ENCODE measurements at places on chromosomes 4 and X.

GRCh38 chr4:1082215-1083182 lies 30.9 kb downstream of the RNF212 start:
- DNase-seq, result no peak

DNA sequence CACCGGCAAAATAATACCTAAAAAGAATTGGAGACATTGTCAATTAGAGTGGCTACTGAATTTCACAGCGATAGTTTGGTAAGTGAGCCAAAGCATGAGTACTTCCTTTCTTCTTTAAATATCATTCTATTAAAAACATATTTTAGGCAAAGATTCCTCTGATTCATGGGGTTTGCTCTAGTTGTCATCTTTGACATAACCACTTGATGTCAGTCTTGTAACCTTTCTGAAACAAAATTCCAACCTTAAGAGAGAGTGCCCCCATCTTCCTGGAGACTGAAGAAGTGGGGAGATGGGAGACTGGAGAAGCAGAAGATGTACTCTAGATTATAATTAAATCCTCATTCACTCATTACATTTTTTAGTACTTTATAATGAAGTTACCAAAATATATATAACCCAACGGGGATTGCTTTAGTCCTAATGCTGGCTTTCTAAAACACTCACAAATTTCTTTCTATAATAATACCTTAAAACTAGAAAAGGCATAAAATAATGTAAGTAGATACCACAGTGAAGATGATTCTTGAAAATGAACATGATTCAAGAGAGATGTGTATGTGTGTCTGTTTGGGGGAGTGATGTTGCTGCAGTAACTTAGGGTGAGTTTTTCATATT lies 96.4 kb downstream of the EMCN start:
- no peak for DNase-seq

DNA sequence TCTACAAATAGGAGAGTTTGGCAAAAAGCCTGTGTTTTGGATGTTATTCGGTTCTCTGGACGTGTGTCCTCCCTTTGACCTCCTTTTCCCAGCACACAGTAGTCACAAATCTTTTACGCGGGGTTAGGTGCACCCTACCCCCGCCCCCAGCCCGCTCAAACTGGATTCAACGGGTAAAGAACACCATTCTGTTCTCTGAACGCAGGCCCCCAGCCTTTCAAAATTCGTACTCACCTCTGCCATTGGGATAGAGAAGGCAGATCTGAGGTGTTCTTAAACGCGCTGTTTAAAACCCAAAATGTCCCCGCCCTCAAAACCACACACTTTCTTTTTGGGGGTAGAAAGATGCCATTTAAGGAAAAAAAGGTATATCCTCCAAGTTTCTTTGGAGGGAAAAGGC lies 2.7 kb downstream of the LEF1 start:
- DNase-seq, result peak; percentile 58

DNA sequence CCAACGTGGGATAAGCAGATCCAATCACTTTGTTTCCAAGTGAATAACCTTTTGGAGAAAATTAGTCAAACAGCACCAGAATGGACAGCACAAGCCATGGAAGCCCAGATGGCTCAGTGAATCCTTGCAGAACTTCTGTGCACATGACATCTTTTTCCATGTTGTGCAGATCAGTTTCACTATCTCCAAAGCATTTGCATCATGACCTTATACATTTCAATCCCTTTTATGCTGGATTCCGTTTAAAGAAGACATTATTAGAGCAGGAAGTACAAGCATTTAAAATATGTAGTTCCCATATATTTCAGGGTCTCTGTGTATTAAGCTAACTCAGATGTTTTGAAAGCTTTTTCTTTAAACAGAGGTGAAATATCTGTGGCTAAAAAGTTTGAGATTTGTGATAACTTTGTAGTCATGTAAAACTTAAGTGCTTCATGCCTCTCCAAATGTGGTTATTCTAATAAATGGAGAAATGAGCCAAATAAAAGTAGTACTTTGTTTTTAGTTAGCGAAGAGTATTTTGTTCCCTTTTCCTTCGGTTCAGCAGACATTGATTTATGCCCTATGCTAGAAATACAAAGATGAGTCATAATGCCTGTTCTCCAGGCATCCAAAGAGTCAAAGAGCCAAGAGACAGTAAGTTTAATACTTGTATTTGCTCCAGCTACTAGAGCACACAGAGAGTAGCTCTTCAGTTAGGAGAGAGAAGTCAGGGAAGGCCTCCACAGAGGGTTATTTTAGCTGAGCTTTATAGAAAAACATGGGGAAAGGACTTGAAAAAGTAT lies 39.0 kb downstream of the PLAC8 start:
- no peak for DNase-seq

DNA sequence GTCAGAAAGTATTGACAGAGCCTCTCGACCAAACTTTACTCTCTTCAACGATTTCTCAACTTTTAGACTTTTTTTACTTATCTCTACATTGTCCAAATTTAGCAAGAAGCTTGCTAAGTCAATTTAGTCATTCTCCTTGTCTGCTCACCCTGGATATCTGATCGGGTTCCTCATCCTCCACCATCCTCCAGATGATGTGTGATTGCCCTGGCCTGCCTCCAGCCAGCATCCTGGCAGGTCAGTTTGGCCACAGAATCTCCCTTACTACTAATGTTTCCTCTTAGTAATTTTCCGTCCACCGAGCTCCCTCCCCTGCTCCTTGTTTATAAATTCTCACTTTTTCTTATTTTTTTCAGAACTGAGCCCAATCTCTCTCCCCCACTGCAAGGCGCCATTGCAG lies 167.9 kb upstream of the ZFP42 start:
- DNase-seq, result no peak

DNA sequence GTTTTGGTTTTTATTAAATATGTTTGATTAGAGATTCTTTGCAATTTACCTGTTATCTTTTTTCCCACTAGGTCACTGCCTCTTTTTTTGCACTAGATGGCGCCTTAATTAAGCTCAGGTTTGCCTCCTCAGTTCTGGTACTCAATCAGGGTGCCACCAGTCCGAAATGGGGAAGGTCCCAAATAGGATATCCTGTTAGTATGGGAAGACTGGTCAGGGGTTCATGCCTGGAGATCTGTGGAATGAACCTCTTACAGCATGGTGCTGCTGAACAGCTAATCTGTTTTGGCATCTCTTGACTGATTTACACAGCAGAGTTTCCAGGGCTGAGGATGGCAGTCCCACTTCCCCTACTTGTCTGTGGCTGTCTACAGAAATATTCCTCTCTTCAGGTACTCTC lies 24.2 kb upstream of the VSIG1 start:
- no peak for DNase-seq

GRCh38 chrX:128052303-128052702 lies at the start of gene ACTRT1:
Gene ACTRT1, minus strand, starts transcription at chrX:128052403. Its CDS starts 197 bp downstream, at chrX:128052206.
- no peak for DNase-seq

- DNase-seq, result no peak
Observed at GRCh38 chr4:1241466-1241935, 7.4 kb downstream of the CTBP1 start.

- DNase-seq, result no peak
Observed at GRCh38 chrX:120672841-120673530, 43.1 kb upstream of the C1GALT1C1 start.

DNA sequence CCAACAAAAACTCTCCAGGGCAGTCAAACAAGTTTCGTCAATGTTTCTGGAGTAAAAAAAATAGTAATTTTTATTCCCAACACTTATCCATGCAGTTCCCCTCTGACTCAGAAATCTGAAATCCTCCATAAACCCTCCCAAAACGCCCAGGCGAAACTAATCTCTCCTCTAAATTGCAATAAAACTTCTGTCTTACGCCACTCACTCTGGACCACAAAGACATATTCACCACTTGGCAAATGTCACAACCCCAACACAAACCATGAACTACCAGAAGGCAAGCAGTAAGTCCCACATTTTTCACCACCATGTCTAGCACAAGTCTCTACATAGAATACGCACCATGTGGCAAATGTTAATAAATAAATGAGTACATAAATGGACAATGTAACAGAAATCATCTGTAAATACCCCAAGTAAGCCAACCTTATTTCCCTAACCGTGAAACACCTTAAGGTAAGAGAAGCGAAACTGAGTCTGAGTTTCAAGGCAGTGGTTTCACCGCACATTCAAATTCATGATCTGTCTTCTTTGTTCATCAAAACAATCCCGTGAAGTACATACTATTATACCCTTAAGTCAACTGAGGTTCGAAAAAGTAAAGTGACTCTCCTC lies 1.6 kb downstream of the PAPSS1 start:
- no peak for DNase-seq

DNA sequence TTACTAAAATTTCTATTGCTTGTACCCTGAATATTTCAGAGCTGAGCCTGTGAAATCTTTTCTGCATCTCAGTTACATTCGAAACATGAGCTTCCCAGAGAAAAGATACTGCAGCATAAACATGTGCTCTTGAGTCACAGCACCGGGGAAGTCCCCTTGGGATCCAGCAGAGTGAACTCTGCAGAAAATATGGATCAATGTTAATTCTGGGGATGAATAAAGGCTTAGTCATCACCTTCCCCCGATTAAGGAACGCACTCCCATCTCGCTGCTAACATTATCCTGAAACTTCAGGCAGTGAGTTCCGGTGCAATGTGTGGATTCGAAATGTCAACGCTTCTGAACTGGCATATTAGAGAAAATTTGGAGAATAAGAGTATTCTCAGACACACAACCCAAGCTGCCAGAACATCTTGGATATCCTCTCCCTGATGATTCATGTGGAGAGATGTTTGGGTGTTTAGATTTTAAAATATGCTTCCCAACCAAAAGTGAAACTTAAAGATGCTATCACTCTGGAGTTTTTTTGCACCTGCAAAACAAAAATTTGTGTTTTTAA lies 90.8 kb downstream of the IRF2 start:
- no peak for DNase-seq

DNA sequence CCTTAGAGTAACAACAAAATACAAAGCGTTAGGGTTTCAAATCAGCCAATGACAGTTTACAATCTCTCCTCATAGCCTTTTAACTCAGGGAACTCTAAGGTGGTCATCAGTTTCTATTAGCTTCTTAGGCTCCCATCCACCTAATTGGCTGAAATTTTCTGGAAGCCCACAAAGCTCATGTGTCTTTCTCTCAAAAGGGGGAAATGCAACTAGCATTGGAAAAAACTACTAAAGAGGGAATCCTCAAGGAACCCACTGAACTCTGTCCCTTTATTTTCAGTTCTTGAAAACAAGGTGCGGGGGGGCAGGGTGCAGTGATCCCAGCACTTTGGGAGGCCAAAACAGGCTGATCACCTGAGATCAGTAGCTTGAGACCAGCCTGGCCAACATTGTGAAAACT lies 56.4 kb downstream of the PDGFC start:
- no peak for DNase-seq

- DNase-seq, result no peak
Observed at GRCh38 chr4:106366026-106366425, 2.6 kb downstream of the GIMD1 start.

DNA sequence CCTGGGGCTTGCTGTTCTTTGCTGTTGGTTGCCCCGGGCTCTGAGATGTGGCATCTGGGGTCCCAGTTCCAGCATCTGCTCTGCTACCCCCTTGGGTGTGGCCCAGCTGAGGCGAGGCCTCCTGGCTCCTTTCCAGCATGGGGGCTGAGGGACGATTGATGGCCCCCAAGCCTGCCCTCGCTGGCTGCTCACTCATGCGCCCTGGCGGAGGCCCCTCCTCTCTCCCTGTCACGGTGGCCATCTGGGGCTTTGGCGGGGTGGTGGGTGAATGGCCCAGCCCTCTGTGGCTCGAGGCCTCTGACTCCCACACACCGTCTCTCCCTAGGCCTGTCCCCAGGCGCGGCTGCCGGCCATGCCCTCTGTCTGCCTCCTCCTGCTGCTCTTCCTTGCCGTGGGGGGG lies 1.8 kb downstream of the PLXNA3 start:
- no peak for DNase-seq

DNA sequence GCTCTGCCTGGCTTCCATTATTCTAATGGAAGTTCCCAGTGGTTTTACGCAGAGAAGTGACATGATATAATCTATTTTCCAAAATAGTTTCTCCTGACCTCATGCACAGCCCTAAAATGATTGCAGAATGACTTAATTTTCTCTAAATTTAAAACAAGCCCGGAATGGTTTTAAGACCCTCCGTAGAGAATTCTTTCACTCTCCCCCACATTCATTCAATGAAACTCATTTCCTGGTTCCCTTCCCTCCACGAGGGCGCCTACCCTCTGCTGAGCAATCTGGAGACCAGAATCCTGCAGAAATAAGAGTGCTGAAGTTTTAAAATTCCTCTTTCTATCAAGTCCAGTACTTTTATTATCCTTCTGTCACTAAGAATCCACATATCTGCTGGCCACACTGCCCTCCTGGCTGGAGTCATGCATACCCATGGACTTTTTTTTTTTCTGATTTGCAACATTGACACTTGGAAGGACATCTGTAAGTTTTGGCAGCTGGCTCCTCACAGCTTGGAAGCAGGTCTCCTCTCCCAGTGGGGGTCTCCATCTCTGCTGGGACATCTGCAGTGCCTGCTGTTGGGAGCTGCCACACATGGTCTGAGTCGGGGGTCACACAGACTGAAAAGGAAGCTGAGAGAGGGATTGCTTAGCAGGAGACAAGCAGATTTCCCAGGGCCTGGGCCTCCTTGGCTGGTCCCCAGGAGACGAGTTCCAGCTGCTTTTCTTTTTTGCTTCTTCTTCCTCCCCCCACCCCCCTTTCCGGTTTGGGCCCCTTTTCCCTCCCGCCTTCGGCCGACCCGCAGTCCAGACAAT lies 86.1 kb downstream of the SOWAHB start:
- no peak for DNase-seq

DNA sequence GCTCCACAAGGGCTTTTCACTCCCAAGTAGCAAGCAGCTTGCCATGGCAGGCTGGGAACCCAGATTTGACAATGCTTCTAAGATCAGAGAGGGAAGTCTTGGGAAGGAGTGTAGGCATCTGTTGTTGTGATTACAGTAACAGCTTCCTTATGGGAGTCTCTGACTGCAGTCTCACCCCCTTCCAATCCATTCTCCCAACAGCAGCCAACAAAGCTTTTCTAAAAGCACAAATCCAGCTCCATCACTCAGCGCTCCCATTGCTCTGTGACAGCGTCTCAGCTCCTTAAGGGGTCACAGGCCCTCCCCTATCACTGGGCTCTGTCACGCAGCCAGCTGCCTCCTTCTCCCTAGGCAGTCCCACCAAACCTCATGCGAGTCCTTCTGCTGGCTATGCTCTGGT lies 7.1 kb downstream of the IGFBP7 start:
- DNase-seq, result no peak

DNA sequence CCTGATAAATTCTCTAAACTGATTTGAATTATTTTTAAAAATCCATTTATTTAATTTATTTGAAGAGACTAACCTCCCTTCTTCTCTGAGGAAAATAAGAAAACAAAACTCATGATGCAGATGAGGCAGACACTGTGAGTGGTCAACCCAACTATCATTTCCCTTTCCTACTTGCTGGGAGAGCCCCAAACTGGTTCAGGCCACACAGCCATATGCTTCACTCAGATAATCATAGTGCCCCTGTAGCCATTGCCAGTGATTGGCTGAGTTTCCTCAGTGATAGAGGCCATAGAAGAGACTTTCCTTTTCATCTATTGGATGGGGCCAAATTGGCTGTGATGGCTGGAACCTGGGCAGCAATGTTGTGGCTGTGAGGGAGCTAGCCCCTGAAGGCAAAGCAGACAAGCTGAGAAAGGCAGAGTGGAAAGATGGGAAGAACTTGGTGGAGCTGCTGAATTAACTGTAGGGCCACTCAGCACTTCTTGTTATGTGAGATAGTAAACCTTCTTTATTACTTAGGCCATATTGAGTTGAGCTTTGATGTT lies 49.8 kb downstream of the RAB33B start:
- no peak for DNase-seq

GRCh38 chr4:171519457-171519856 lies 293.7 kb upstream of the GALNTL6 start:
- DNase-seq, result no peak

Measured in stimulated activated CD4-positive, alpha-beta T cell treated with anti-CD3 and anti-CD28 coated beads, Interleukin-1b, Interleukin-23, amount 100 ng/mL, for 48 hours (primary cell).